ENCODE measurements at places on chromosomes 7 and 10.

GRCh38 chr7:121355574-121355973 is 26.8 kb downstream of the WNT16 start:
- DNase-seq: no peak

DNA sequence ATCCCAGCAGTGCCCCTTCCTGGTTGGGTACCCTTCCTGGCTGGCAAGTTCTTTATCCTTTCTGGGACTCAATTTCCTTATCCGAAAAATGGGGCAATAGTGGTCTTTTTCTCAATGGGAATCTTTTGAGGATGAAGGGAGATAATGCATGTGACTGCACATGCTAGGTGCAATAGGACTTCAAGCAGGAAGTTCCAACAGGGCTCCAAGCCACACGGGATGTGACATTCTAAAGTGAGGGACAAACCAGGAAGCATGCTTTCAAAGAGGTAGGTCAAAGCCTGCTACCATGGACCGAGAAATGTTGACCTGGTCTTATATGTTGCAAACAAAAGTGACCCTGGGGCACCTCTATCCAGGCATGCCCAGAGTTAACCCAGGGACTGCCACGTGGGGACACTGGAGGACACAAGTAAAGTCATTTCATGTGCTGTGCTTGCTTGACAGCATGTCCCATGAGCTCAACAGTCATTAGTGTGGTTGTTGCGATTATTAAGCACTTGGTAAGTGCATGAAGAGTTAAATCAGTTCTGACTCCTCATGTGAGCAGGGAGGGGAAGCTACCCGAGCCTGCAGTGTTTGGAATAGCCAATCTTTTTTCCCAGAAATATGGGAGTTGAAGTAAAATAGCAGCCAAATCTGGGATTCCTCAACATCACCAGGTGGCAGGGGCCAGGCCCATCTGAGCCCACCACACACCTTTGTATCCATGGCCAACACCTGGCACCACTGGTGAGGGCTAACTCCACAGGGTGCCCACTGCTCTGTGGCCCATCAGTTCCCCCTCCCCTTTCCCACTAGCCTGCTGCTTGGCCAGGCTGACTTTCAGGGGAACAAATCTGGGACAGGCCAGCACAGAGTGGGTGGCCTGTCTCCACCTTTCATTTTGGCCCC is 5.7 kb downstream of the ARHGAP22 start:
- no peak for DNase-seq

- DNase-seq: no peak
These were observed 42.2 kb upstream of the TCF7L2 start for GRCh38 chr10:112907893-112908292.

DNA sequence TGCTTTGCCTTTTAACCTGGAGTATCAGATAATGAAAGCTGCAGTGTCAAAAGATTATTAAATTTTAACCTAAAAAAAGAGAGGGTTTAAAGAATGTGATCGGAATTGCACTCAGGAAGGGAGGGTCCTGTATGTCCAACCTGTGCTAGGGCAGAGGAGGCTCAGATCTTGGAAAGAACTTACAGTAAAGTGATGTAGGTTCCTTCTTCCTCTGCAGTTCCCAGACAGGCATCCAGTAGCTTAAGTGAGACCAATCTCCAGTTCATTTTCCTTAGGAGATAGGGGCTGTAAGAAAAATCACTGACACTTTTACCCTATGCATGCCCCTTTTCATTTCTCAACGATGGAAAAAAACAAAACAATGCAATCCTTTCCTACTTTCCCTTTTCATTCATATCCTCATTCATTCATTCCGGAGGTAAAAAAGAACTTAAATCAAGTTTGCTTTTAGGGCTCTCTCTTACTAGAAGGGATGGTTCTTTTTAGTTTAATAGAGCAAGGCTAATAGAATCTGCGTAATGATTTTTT is 28.3 kb downstream of the EXOC6 start:
- no peak for DNase-seq

DNA sequence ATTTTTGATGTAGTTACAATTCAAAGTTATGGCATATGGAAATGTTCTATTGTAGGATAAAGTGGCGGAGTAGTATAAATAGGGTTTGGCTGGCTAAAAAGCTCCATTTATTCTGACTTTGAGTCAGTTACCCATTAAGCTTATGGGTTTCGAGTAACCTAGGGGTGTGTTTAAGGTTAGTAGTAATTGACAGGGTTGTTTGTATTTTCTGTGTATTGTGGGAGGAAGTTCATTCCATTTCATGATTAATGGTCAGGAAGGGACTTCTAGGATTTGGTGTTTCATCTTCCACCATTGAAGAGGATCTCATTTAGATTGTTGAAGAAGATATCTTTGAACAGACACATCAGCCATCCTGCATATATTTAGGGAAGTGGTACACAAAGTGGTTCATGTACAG is 75.0 kb downstream of the BICC1 start:
- no peak for DNase-seq

- no peak for DNase-seq
These were observed 174.9 kb upstream of the MKLN1 start for GRCh38 chr7:131152766-131153165.

DNA sequence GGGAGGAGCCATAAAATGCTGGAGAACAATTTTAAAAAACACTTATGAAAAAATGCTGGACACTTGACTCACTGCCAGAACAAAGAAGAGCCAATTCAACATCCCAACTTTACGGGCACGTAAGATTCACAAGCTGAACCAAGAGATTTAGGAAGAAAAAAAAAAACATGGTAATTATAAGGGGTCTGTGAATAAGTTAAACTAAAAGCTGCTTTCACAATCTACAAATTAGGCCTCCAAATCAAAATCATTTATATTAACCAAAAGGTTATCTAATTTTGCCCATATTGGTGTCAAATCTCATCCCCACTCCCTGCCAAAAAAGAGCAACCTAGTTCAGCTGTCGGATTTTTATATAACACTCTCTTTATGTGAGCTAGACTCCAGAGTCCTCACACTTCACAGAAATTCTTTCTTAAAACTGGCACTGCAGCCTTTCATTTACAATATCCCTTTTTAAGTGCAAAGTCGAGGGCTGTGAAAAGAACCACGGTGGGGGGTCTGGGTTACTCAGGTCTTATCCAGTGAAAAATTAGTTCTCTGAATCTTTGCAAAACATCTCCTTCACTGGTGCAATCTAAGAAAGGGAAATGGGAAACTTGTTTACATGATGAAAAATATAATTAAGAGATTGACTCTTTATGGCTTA is 30.4 kb upstream of the DGKI start:
- DNase-seq: no peak

DNA sequence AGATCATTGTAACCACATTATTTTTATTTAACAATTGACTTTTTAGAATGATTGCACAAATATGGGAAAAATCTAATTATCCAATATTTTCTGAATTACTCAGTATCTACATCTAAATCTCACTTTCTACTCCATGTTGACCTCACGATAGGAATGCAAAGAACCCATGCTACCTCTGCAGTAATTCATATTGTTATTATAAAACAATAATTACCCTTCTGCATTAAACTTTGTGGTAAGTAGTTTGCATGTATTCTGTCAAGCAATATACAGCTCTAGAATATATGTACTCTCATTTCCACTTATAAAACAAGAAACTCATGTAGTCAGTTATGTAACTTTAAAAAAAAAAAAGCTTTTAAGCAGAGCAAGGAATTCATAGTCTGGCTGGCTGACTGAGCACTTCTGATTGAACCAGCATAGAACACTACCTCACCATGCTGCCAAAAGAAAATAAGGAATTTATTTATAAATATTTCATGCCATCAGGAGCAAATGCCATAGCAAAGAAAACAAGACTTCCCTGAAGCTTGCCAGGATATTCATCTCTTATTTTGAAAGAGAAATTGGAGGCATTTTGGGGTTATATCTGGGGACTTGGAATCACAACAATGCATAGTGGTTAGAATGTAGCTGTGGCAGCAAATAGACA is 895.7 kb downstream of the XPNPEP1 start:
- DNase-seq: no peak

- DNase-seq: no peak
These were observed 117.9 kb downstream of the ITGA8 start for GRCh38 chr10:15601819-15602218.

Data from activated CD8-positive, alpha-beta memory T cell treated with anti-CD3 and anti-CD28 coated beads for 1 hour (primary cell).